Lower lobe of right lung (tissue), 2 donors: ENCODE measurements at places on chromosomes 4 and X. TPM values are rescaled to one million over a fixed set of nuclear protein-coding genes. Genes with fewer than 3 reads are reported as not detected.

DNA sequence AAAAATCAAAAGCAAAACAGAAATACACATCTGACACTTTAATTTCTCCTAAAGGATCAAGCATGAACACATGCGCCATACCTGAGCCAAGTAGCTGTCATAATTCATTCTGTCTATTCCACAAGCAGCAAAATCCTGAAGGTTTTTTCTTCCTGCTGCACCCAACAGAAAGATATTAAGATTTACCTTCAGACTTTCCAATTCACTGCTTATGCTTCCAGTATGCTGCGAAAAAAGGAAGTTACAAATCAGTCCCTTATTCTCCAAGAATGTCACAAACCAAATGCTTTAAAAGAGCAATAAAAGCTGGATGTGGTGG is 29.2 kb upstream of the FGFBP2 start:
- no peaks in the 10 kb centered on the region for H3K4me1 ChIP-seq
- no peak for DNase-seq
- H3K27ac ChIP-seq, result no peak overlapping the region
- H3K4me3 ChIP-seq, result no peak overlapping the region
- H3K27me3 ChIP-seq, result no peaks in the 10 kb centered on the region

The TRIM60 gene
- total RNA-seq, result not detected

GRCh38 chr4:113635739-113636437 is 125.7 kb downstream of the CAMK2D start:
- H3K4me1 ChIP-seq, result peaks cover 55% of the 10 kb centered on the region
- DNase-seq, result no peak
- no peaks in the 10 kb centered on the region for H3K27me3 ChIP-seq
- H3K27ac ChIP-seq, result no peak overlapping the region
- H3K36me3 ChIP-seq, result no peaks in the 10 kb centered on the region

DNA sequence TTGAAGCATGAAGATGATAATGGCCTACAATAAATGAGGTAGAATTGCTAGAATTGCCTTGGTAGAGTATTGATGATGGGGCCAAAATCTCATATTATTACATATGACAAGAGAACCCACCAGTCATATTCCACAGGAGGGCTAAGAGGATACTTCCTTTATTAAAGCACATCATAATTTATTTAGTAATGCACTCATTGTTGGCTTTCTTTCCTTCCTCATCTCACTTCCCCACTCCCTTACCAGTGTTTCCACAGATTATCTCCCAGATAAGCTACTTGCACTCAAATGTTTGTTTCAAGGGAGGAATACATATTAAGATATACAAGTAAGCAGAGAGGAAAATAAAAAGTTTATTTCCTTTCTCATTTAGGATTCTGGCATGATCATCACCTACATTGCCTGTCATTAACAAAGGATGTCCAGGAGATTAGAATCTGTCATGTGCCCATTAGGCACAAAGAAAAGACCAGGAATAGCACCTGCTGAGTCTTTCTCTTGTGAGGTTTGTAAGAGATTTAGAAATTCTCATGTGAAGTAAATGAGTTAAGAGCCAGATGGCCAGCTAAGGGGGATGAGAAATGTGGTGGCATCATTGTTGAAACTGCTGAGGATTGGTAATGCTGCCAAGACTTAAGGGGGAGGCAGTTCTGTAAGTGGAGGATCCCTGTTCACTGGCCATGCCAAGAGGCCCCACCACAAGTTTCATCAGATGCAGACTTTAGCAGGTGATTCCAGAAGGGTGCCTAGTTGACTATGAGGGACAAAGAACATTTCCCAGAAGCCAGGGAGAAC is 52.4 kb upstream of the PRDM8 start:
- H3K4me1 ChIP-seq, result no peaks in the 10 kb centered on the region
- H3K4me3 ChIP-seq, result no peak overlapping the region
- H3K27me3 ChIP-seq, result no peaks in the 10 kb centered on the region
- DNase-seq, result no peak
- no peaks in the 10 kb centered on the region for H3K36me3 ChIP-seq
- no peak overlapping the region for H3K27ac ChIP-seq

The SLC26A1 gene
- 1.0 TPM for total RNA-seq

DNA sequence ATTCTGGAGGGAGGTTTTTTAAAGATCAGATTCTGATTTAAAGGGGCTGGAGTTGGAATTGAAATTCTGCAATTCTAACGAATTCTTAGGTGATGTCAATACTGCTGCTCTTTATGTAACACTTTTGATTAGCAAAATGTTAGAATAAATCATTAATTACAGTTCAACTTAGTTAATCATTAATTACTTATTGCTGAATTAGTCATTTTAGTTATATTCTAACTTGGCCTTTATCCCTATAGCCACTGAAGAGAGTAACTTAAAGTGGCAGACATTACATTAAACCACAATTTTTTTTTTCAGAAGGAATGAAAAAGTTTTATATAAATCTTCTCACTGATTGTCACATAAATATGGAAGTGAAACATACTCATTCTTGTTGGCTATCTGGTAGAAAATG is 206.6 kb upstream of the ITM2A start:
- no peaks in the 10 kb centered on the region for H3K4me1 ChIP-seq
- H3K36me3 ChIP-seq, result no peaks in the 10 kb centered on the region
- H3K4me3 ChIP-seq, result no peak overlapping the region
- DNase-seq, result no peak
- no peak overlapping the region for H3K27ac ChIP-seq

The AKAP17A gene
- total RNA-seq, result 39.8 TPM

The TMEM144 gene
- 13.1 TPM for total RNA-seq

- no peaks in the 10 kb centered on the region for H3K27me3 ChIP-seq
- peaks cover 19% of the 10 kb centered on the region for H3K4me1 ChIP-seq
- no peak overlapping the region for H3K4me3 ChIP-seq
- H3K36me3 ChIP-seq, result no peaks in the 10 kb centered on the region
- no peak for DNase-seq
These were observed 3.6 kb downstream of the USP46 start for GRCh38 chr4:52655506-52655905.

- no peaks in the 10 kb centered on the region for H3K27me3 ChIP-seq
- H3K4me1 ChIP-seq, result peaks cover 8% of the 10 kb centered on the region
- DNase-seq, result no peak
- H3K4me3 ChIP-seq, result no peak overlapping the region
These were observed 20.0 kb downstream of the DDX3X start for GRCh38 chrX:41353985-41354384.

GRCh38 chr4:155837203-155837796 is 28.8 kb downstream of the ASIC5 start:
- H3K27ac ChIP-seq, result no peak overlapping the region
- H3K4me3 ChIP-seq, result no peak overlapping the region
- no peaks in the 10 kb centered on the region for H3K36me3 ChIP-seq
- no peak for DNase-seq
- H3K27me3 ChIP-seq, result no peaks in the 10 kb centered on the region
- no peaks in the 10 kb centered on the region for H3K4me1 ChIP-seq

DNA sequence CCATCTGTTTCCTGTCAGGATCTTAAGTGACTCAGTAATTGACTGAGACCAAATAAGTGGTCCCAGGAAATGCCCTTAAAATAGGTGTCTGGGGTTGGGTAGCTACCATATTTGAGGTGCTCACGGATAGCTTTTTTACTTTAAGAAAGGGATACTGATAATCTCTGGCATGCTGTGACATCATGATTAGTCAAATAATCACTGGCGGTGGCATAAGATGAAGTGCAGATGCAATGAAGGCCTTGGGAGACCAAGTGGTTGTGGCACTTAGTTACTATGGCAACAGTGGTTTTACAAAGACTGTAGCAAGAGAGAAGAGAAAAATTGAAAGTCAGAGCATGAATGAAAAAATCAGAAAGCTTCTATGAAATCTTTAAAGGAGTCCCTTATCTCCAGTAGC is 114.5 kb upstream of the SLIT2 start:
- no peak for DNase-seq
- H3K27me3 ChIP-seq, result no peaks in the 10 kb centered on the region
- H3K36me3 ChIP-seq, result no peaks in the 10 kb centered on the region
- no peak overlapping the region for H3K27ac ChIP-seq
- no peaks in the 10 kb centered on the region for H3K4me1 ChIP-seq
